ENCODE measurements at places on chromosomes 13 and 19. TPM values are rescaled to one million over a fixed set of nuclear protein-coding genes. Genes with fewer than 3 reads are reported as not detected.

LILRA1 gene
- polyA plus RNA-seq, result 0.28 TPM

MYO1F gene
- polyA plus RNA-seq, result 4.7 TPM

TNNI3 gene
- 34,502 TPM for polyA plus RNA-seq

WDR18 gene
- polyA plus RNA-seq, result 34.5 TPM

ZNF492 gene
- 0.06 TPM for polyA plus RNA-seq

Data from heart left ventricle (tissue), 16 donors.